Smooth muscle cell of the brain vasculature (primary cell): ENCODE measurements at places on chromosomes 11 and 22.

DNA sequence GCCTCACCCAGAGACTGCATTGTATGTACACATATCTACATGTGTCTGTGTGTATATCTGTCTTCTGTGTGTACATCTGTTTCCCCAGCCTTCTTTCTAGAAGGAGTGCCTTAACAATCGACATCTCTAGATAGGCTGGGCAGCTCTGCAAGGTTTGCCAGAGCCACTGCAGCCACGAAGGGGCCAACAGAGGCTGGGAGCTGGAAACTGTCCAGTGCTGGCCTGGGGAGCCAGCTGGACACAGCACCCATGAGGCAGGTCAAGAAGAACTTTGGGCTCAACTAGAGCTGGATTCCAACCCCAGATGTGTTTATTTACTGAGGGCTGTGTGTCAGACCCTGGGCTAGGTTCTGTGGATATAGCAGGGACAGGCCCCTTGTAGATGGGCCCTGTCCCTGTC lies 3.3 kb downstream of the SGSM1 start:
- no peak for DNase-seq

- no peak for DNase-seq
Measured at GRCh38 chr11:1129611-1130160, 28.1 kb upstream of the MUC5AC start.

DNA sequence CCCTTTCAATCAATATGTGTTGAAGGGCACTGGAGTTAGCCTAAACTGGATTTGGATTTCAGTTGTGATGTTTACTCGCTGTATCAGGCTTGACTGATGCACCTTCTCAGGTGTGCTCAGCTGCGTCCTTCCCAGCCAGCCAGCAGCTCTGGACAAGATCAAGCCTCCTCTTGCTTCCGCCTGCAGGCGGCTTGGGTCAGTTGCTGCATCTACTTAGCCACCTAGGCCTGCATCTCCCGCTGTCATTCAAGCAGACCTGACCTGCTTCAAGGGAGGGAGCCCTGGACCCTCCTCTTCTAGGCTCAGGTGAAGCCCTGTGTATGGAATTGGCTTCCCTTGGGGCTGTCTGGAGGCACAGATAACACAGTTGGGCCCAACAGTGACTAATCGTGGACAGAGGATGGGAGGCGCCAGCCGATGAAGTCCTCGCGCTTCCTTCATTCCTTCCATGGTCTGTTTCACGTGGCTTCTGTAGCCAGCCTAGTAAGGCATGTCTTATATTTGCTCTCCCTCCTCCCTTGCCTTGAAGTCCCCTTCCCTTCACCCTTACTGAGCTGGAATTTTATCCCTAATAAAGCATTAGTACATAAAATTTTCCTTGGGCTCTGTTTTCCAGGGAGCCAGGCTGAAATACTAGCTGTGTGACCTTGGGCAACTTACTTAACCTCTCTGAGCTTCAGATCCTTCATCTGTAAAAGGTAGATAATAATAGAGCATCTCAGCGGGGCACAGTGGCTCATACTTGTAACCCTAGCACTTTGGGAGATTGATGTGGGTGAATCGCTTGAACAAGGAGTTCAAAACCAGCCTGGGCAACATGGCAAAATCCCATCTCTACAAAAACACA lies 2.1 kb upstream of the LHFPL7 start:
- no peak for DNase-seq

GRCh38 chr11:134276396-134277182 lies 410 bp downstream of the GLB1L3 start:
- no peak for DNase-seq

DNA sequence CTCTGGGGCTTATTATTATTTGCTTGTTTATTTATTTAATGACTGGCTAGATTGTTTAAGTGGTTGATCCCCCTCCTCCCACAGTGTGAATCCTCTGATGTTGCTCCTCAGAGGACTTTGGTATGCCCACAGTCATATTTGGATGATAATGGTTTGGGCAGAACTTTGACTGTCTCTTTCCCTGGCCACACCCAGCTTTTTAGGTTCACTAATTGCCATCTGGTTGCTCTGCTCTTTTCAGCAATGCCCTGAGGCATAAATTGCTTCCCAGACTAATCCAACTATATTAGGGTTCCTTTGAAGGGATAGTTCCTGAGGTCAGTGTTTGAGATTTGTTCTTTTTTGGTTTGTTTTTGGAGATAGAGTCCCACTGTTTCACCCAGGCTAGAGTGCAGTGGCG lies 99.3 kb upstream of the RRM1 start:
- DNase-seq = no peak

- no peak for DNase-seq
Measured at GRCh38 chr11:72742513-72743320, 9.5 kb downstream of the ARAP1 start.

GRCh38 chr11:102453302-102453695 lies 734 bp upstream of the TMEM123 start:
- DNase-seq = no peak

GRCh38 chr11:117792992-117793391 lies 4.0 kb downstream of the DSCAML1 start:
- DNase-seq = no peak

DNA sequence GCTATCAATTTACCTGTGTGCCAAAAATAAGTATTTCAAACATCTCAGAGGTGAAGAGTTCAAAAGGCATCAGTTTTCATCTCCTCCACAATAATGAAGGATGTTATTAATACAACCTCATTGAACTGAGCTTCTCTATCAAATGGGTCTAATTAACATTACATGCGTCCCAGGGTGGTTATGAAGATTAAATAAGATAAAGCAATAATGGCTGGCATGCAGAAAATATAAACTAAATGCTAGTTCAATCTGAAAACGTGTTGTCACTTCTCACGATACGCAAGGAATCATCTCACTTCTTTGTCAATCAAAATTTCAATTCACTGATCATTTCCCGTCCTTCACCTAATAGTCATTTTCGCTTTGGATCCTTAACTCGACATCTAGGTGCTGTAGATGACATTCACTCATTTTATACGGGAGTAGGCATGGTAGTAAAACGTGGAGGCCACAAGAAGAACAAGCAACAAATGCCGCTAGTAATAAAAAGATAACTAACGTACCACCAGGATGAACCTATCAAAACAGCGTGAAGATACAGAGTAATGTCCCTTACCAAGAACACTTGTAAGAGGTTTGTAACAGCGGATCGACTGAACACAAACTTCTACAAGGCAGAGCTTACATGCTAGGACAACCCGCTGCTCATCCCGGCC lies 918 bp downstream of the CHORDC1 start:
- no peak for DNase-seq

GRCh38 chr11:28984231-28984630 lies 876.0 kb downstream of the METTL15 start:
- DNase-seq = no peak

- no peak for DNase-seq
Measured at GRCh38 chr11:9616858-9617257, 43.4 kb downstream of the WEE1 start.

DNA sequence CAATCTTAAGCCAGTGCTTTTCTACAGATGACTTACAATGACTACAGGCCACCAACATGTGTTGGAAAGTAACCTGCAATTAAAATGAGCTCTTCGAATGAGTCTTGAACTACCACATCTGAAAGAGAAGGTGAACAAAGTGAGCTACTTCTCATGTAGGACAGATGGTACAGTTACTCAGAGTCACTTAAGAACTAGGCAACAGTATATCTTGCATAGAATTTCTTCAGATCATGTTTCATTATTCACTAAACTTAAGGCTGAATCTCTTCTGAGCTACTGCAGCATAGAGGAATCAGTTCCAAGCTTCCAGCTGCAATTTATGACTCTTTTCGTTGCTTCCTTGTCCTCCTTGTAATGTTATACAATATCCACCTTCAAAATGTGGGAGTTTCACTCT lies 270.9 kb downstream of the TTC28 start:
- DNase-seq = no peak

DNA sequence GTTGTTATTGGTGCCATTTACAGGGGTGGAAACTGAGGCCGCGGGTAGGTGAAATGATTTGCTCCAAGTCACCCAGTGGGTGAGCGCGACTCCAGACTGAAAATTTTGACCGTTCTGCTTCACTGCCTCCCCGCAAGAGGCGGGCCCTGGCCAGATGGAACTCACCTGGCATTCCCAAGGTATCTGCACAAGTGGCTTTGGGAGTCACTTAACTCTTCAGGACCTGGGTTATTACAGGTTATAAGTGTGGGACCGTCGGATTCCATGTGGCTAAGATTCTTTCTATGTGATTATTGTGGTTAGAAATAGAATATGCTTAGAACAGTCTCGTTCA lies 598 bp downstream of the CABIN1 start:
- DNase-seq = no peak

- DNase-seq = no peak
Measured at GRCh38 chr22:39349506-39349966, 255 bp upstream of the SYNGR1 start.

DNA sequence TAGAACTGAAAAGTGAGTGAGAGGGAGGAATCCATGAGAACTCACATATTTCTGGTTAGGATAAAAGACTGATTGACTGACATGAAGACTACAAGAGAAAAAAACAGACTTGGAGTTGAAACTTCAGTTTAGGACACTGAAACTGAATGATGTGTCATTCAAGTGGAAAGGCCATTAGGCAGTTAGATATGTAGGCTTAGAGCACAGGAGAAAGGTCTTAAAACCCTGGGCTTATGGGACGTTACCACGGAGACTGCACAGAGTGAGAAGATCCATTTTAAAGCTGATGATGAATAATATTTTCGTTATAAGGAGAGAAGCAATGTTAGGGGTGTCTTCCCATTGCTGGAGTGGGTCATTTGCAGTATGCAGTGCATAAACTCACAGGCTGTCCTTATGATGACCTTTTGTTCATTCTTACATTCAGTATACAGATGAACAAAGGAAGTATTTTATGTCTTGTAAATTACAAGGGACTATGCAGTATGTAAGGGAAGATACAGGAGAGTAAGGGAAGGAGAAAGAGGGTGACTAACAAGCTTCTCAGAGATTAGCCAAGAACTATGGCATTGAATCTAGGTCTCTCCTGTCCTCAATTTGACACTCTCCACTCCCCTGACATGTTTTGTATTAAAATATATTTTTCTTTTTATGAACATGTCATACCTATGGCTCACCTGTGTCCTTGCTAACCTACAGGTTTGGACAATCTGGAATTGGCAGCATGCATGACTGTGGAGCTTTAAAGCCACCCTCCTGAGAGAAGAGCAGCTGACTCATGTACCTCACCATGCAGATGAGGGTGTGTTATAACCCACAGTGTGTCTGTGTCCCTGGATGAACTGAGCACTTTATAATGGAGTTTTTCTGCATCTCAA lies 63.7 kb downstream of the MAML2 start:
- DNase-seq = no peak

DNA sequence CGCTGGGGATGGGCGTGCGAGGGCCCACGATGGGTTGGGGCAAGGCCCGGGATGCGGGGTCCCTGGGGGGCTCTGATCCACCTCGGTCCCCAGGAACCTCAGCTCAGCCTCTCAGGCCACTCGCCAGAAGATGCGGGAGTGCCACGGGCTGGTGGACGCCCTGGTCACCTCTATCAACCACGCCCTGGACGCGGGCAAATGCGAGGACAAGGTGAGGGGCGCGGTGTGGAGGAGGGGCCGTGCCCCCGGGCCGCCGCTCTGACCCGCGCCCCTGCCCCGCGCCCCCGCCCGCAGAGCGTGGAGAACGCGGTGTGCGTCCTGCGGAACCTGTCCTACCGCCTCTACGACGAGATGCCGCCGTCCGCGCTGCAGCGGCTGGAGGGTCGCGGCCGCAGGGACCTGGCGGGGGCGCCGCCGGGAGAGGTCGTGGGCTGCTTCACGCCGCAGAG lies 6.3 kb downstream of the PKP3 start:
- no peak for DNase-seq

- no peak for DNase-seq
Measured at GRCh38 chr11:82174610-82175009, 559.1 kb downstream of the FAM181B start.

GRCh38 chr11:114026355-114026754 lies 33.2 kb upstream of the ZBTB16 start:
- DNase-seq = no peak

DNA sequence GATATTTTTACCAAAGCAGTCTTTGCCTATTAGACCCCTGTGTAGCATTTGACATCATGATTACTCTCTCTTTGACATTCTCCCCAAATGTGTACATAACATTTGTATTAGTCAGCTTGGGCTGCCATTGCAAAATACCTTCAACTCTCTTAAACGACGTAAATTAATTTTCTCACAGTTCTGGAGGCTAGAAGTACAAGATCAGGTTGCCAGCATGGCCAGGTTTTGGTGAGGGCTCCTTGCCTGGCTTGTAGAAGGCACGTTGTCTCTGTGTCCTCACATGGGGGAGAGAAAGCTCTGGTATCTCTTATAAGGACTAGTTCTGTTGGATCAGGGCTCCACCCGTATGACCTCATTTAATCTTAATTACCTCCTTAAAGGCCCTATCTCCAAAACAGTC lies 12.3 kb upstream of the DLAT start:
- no peak for DNase-seq

GRCh38 chr22:49352361-49353169 lies 475.1 kb downstream of the BRD1 start:
- no peak for DNase-seq

GRCh38 chr11:79382301-79383050 lies 58.4 kb downstream of the TENM4 start:
- no peak for DNase-seq

GRCh38 chr11:122793515-122793914 lies 44.8 kb upstream of the CRTAM start:
- DNase-seq = no peak

DNA sequence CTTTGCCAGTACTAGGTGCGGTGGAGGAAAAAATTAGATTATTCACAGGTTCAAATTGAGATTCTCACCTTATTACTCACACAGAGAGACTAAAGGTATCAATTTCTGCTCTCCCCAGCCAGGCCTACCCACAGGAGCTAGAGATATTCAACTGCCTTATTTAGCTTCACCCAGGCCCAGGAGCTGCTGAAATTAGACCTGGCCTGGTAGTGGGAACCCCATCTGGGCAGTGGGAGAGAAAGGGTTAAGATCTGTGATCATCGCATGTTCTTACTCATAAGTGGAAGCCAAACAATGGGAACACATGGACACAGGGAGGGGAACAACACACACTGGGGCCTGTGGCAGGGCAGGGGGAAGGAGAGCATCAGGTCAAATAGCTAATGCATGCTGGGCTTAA lies 20.9 kb upstream of the MICAL2 start:
- no peak for DNase-seq

DNA sequence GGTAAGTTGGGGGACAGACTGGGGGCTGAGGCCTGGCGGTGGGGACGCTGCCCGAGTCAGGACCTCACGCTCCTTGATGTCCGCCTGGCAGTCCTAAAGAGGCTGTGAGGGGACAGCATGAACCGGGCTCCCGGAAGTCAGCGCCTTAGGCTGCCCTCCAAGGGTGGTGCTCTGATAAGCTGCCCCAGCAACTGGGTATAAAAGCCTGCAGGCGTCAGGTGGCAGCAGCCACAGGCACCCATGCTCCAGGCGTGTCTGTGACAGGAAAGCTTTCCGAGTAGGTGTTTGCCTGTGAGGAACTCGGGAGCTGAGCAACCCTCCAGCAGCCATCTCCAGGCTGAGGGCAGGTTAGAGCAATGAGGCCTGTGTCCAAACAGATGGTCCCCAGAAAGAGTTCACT lies 53.0 kb downstream of the ST3GAL4 start:
- DNase-seq = no peak

- no peak for DNase-seq
Measured at GRCh38 chr22:48431536-48432315, 1395.9 kb downstream of the BRD1 start.

- DNase-seq = peak; percentile 78
Measured at GRCh38 chr22:42688241-42689211, 32.1 kb downstream of the A4GALT start.
